ENCODE measurements at places on chromosomes 5 and 9.

- DNase-seq = no peak
Measured at GRCh38 chr9:116005205-116005604, 148.4 kb upstream of the PAPPA start.

DNA sequence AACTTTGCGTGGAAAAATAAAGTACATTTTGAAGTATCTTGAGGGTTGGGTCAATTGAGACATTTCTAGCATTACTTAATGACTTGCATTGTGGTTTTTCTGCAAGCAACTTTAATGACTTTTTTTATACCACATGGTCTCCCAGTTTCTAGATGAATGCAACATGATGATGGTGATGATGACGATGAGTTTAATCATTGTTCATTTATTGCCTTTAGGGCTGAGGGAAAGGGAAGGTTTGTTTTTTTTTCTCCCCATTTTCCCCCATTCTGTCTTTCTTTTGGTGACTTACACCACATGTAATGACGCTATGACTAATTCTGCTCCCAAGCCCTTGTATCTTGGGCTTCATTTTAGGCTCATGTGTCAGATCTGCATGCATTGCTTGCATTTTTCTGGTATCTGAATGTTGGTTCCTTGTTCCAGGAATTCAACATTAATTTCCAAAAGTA, 57.7 kb upstream of the NXNL2 start:
- no peak for DNase-seq

DNA sequence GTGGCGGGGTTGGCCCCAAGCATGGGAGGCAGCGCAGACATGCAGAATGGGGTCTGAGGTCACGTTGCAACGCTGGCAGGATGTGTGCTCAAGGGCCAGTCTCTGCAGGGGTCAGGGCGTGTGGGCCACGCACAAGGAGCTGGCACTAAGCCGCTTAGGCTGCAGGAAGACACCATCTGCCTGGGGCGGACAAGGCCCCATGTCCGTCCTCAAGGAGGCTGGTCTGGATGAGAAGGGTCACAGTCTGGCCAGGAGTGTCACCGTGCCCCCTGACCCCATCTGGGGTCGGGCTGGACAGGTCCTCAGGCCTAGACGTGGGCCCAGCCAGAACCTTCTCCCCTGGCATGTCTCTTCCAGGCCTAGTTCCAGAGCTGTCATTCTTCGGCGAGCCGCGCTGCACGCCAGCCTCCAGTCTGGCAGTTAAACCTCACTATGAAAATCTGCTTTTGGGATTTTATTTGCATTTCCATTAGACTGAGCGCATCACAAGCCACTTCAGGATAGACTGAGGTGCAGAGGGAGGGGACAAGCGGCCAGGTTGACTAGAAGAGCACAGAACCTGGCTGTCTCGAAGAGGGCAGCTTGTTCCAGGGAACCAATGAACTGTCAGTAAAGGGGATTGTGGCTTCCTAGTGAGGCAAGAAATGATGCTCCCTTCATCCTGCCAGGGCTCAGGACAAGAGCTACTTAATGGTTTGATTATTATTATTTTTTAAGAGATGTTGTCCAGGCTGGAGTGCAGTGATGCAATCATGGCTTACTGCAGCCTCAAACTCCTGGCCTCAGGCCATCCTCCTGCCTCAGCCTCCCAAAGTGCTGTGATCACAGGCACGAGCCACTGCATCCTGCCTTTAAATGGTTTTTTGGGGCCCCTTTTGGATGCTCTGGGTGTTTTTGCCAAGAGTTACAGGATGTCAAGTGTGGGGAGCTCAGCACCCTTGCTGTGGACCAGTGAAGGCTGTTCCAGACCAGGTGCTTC, 4.3 kb downstream of the BRD3OS start:
- DNase-seq = no peak

- DNase-seq = no peak
Measured at GRCh38 chr5:6553972-6554371, 78.9 kb downstream of the NSUN2 start.

GRCh38 chr9:27413511-27414219, 110.4 kb upstream of the IFNK start:
- DNase-seq = no peak

DNA sequence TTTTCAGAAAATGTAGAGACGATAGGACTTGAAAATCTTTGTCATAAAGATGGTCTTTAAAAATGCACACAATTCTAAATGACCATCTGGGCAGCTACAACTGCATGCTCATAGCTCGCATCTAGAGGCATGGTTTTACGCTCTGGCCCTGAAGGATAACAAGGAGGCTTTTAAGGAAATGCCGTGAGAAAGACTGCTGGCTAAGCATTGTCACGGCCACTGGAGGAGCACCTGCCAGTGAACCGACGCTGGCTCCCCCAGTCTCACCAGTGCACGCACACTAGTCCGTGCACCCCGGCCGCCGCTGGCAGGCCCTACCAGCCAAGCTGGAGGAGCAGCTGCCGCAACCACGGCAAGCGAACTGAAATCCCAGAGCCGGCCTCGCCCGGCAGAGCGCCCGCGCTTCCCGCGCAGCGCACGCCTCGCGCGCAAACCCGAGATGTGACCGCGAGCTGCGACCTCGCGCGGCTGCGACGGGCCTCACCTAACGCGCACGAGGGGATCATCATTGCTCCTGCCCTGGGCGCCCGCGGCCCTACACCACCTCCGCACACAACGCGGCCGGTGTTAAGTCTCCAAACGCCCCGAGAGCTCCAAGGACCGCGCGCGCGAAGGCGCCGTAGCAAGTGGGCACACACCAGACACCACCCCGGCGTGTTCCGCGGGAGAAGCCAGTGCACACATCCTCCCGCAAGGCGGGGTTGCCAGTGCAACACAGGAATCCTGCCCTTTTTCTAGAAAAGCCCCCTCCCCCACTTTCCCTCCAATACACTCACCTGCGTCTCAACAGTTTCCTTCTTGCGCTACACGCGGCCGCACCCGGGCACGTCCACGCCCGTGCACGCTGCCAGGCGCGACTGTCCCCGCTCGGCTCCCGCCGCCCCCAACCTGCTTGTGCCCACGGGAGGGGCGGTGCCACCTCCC, 5.3 kb downstream of the ELAVL2 start:
- no peak for DNase-seq

DNA sequence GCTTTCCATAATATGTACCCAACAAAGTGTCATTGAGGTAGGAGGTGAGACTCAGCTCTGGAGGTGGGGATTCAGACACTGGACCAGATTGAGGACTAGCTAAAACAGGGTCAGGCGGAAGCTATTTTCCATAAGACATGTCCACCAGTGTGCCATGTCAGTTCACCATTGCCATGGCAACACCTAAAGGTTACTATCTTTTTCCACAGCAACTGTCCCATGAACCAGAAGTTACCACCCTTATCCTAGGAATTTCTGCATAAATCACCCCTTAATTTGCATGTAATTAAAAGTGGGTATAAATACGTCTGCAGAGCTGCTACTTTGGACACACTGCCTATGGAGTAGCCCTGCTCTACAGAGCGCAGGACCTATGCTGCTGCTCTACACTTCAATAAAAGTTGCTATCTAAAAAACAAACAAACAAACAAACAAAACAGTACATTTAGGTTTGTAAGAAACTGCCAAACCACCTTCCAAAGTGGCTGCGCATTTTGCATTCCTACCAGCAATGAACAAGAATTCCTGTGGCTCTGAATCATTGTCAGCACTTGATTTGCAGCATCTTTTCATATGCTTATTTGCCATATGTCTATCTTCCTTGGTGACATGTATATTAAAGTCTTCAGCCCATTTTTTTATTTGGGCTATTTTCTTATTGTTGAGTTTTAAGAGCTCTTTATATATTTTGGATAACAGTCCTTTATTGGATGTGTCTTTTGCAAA, 18.0 kb upstream of the TRIM32 start:
- DNase-seq = no peak

DNA sequence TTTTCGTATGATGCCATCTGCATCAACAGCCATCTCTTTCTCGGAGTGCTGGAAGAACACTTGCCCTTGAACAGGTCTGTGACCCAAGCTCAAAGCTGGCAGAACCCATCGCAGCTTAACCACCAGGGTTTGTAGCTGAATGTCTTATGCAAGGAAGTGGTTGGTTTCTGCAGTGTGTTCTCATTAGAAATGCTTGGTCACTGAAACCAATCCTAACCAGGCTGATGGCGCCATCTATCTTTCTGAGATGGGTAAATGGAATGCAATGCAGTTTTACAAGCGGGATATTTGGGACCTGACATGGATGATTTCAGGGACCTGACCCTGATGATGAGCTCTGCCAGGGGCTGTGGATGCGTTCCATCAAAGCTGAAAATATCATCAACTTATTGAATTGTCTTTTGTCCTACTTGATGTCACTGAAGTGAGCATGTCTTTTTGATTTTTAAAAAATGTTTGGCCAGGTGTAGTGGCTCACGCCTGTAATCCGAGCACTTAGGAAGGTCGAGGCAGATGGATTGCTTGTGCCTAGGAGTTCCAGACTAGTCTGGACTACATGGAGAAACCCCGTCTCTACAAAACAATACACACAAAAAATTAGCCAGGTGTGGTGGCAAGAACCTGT, 28.7 kb downstream of the DMRT3 start:
- no peak for DNase-seq

GRCh38 chr5:126365446-126366198, 57.6 kb upstream of the GRAMD2B start:
- no peak for DNase-seq

- DNase-seq = no peak
Measured at GRCh38 chr5:17428176-17428800, 69.7 kb upstream of the TAF11L2 start.

DNA sequence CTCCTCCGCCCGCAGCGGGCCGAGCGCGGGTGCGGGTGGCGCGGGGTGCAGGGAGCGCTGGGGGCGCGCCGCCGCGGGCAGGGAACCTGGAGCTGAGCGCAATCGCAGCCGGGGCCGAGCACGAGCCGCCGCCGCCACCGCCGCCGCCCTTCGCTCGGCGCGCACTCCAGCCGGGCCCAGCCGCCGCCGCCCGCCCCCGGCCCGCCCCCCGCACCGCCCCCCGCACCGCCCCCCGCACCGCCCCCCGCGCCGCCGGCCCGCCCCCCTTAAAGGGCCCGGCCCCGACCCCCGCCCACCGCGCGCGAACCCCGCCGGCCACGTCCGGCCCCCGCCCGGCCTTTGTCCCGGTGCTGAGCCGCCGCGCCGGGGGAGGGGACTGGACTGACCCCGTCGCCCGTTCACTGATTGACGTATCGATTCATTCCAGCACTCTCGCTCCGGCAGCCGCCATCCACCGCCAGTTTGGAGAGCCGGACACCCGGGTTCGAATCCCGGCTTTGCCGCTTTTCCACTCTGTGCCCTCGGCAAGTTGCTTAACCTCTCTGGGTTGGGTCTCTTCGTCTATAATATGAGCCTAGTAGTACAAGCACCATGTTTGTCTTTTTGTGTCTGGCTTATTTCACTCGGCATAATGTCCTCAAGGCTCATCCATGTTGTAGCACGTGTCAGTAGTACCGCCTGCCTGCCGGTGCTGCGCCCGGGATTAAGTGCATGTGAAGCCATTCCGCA, at the start of gene SH3PXD2B:
Gene SH3PXD2B (minus strand): TSS at position 168 of the 729 bp plus-strand sequence. CDS start 173 bp downstream, outside the sequence.
- DNase-seq = peak; percentile 17

DNA sequence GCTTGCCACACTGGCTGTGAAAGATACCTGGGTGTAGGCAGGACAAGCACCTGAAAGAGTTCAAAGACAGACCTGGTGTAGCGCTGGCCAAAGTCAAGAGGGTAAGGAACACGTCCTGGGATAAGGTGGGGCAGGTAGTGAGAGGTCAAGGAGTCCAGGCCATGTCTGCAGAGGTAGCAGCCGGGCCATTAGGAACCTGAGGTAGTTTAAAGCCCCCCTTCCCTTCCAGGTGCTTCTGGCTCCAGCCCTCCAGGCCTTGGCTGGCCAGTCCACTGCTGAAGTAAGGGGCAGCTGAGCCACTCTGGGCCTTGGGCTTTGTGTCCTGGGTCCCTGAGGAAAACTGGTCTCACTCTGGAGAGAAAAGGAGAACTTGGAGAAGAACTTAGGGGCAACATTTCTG, 13.9 kb upstream of the NR5A1 start:
- DNase-seq = no peak

- DNase-seq = no peak
Measured at GRCh38 chr9:115517335-115518075, 399.5 kb upstream of the TNC start.

DNA sequence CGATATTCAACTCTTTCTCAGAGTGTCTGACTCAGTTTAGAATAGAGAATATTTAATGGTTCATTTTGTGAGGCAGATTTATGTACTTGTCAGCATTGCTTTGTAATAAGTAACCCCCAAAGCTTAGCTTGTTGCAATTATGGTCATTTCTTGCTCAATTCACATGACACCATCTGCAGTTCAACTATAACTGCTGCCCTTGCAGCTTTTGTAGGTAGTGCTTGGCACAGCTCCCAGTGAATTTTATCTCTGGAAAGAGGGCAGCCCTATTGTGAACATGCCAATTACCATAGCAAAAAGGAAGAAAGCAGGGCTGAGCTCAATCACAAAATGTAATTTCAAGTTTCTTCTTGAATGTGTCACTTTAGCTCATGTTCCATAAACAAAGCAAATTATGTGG, 1587.7 kb upstream of the ACO1 start:
- no peak for DNase-seq

All from stimulated activated CD8-positive, alpha-beta memory T cell treated with anti-CD3 and anti-CD28 coated beads, Interleukin-2, amount 100 ng/mL, for 48 hours (primary cell).